ENCODE measurements at places on chromosomes 4 and X. TPM values are rescaled to one million over a fixed set of nuclear protein-coding genes. Genes with fewer than 3 reads are reported as not detected.
A peak's percentile ranks its signal among the peaks of the same experiment; 100 is the strongest.

- DNase-seq, result no peak
Measured at GRCh38 chr4:131509521-131509920, 1639.6 kb upstream of the PCDH10 start.

DNA sequence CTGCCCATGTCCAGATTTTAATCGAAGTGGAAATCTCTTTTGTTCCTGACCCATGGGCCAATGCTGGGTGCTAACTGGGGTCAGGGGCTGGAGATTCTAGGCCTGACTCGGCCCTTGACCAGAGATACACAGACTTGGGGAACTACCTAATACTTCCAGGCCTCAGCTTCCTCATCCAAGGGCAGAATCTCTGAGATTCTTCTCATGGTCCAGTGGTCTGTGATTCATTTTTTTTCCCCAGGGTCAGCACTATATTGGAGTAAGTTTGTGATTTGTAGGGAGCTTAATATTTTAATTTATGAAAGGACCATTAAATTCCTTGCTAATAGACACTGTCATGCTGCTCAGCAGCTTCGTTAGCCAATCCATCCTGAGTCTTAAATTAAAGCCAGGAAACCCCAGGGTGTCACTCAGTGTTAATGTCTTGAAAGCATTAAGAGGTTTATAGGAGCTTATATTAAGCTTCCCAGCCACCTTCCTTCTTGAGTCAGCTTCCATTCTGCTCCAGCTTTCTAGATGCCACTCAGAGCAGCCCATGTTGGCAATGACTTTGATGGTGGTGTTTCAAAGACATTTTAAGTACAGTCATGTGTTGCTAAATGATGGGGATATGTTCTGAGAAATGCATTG lies 27.0 kb upstream of the PROM1 start:
- DNase-seq, result no peak

DNA sequence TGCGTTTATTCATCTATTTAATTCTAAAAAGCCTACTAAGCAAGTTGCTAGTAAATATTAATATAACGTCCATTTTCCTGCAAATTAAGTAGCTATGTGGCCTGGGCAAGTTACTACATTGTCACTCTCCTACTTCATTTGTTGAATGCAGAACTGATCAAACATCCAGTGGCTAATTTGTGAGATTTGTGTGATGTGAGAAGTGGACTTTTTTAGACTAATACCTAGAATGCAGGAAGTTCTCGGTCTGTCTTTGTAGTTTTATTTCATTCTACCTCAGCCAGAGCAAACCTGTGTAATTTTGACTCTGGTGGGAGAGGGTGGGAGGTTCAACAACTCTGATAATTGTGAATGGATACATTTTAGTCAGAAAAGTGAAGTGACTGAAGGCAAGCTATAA lies 840 bp downstream of the GUF1 start:
- no peak for DNase-seq

- DNase-seq, result peak; percentile 90
Measured at GRCh38 chr4:6974138-6974848, 64.7 kb downstream of the TBC1D14 start.

- peak; percentile 56 for DNase-seq
Measured at GRCh38 chrX:41382714-41383645, 49.0 kb downstream of the DDX3X start.

DNA sequence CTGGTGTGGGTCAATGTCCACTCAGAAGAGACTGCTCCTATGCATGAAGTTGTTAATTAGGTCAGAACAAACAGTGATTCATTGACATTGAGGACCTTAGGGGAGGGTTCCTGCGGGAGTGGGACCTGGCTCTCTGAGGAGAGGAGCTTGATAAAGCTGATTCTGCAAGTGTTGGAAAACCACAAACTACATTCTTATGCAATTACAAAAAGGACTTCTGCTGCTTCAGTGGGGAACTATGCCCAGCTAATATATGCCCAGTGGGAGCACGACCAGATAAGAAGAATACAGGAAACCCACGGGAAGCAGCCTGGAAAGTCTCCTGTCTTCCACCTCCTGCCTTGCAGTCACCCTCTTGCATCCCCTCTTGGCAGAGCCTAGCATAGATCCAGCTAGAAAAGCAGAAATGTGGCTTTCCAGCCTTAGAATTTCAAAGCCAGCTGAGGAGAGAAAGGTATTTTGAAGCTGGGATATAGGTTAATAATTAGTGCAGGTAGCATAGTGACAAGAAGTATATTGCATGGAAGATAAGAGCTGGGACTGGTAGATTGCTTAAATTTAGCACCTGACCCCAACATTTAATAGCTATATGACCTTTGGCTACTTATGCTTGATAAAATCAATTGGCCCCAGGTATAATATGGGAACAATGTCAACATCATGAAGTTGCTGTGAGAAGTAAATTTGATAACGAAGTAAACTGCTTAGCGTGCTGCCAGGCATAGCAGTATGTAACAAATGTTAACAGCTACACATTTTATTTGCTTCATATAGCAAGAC lies 34.9 kb upstream of the UGT8 start:
- no peak for DNase-seq

DNA sequence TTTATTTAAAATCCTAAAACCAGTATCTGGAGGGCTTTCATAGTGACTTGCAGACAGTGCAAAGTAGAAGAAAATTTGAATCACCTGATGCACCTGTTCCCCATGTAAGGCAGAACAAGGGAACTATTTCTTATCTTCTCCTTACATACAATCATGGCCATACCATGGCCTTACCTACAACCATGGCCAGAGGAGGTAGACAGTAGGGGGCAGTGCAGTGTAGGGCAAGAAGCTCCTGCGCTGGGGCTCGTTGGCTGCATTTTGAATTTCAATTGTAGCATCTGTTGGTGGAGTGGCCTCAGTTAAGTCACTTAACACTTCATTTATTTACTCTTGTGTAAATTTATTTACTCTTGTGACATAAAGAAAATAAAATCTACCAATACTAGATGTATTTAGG lies 33.0 kb downstream of the GALNTL6 start:
- peak; percentile 11 for DNase-seq

DNA sequence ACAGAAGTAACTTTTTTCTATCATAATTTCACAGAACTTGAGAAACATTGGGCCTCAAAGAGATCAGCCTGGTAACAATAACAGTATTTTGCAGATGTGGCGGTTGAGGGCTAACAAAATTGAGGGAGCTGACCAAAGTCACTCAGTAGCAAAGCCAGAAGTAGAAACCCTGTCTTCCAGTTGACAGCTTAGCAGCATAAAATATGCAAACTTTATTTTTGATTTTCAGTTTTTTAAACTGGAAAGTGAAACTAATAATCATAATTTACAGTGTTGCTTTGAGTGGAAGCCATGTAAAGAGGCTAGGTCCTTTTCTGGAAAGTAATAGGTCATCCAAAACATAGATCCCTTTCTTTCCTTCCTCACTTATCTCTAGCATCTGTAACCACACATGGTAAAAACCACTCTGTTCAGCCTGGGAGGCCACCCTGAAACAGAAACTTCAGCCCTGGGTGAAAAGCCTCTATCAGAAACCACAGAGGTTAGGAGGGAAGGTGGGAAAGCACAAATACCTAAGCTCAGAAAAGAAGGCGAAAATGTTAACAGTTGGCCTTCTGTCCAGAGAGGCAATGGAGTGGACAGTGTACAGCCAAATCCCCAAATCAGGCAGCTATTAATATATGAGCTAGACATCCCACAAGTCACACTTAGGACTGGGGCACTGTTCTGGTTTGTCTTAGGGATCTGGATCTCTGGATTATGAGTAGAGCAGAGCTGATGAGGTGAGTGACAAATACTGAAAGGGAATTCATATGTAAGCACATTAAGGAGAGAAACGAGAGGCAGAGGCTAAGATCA lies 61.1 kb upstream of the ARSJ start:
- DNase-seq, result no peak

Gene GAGE12E
- total RNA-seq, result not detected

Data from activated CD4-positive, alpha-beta memory T cell treated with anti-CD3 and anti-CD28 coated beads for 36 hours (primary cell).